Stimulated activated CD4-positive, alpha-beta T cell treated with anti-CD3 and anti-CD28 coated beads, Interleukin-1b, Interleukin-23, amount 100 ng/mL, for 1 hour (primary cell): ENCODE measurements at places on chromosomes 1 and 21.

DNA sequence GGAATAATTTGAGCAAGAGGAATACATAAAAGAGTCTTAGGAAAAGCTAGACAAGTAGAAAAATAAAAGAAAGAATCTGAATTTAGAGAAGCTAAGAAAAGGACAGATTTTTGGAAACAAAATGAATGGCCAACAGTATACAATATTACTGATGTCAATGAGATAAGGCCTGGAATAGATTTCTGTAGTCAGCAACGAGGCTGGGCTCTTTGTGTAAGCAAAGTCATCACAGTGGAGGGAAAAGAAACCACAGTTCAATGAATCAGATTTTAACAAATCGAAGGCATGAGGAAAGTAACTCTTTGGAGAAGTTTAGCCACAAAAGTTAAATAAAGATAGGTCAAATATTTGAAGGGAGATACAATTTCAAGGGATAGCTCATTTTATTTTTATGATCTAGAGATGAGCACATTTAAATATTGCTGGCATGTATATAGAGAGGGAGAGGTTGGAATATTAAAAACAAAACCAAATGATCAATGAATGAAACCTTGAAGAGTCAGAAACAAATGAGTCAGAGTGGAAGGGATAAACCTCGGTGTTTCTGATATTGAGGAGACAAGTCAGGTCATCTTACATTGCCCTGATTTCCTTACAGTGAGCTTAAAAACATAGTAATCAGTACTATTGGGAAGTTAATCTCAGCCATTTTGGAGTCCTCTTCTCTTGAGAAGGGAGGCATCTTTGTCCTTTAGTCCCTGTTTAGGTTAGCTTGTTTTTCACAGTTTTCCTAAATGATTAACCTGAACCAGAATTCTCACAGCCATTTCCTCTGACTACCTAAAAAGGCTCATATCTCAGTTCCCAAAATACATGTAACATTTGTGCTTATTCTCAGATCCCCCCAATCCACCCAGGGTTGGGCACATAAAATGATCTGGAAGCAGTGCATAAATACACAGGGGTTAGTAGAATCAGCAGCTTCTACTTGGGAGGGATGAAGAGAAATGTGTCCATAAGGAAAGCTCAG, 620.0 kb upstream of the B3GALT2 start:
- DNase-seq = no peak

DNA sequence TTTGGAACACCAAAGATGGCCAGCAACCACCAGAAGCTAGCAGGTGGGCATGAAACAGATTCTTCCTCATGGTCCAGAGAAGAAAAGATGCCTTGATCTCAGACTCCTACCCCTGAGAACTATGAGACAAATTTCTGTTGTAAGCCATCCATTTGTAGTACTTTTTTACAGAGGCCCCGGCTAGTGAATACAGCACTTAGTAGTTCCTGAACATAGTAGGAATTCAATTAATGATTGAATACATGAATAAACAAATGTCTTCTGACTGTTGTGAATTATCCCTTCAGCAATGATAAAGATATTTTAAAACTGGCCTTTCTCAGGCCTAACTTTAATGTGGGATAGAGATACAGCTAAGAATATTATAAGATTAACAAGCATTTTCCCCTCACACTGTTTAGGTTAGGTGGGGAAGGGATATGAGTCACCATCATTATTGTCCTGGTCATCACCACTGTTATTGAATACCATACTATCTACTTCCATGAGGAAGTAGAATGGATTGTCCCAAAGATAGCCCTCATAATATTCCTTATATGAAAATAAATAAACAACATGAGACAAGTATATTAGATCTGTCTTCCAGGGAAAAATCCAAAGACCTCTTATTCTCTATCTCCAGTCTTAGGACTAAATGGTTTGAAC, 51.4 kb downstream of the ADCY10 start:
- DNase-seq = no peak

- no peak for DNase-seq
These were observed 395.8 kb downstream of the PTPRU start for GRCh38 chr1:29631836-29632805.

GRCh38 chr21:41881051-41881450, 1.9 kb upstream of the PRDM15 start:
- no peak for DNase-seq

DNA sequence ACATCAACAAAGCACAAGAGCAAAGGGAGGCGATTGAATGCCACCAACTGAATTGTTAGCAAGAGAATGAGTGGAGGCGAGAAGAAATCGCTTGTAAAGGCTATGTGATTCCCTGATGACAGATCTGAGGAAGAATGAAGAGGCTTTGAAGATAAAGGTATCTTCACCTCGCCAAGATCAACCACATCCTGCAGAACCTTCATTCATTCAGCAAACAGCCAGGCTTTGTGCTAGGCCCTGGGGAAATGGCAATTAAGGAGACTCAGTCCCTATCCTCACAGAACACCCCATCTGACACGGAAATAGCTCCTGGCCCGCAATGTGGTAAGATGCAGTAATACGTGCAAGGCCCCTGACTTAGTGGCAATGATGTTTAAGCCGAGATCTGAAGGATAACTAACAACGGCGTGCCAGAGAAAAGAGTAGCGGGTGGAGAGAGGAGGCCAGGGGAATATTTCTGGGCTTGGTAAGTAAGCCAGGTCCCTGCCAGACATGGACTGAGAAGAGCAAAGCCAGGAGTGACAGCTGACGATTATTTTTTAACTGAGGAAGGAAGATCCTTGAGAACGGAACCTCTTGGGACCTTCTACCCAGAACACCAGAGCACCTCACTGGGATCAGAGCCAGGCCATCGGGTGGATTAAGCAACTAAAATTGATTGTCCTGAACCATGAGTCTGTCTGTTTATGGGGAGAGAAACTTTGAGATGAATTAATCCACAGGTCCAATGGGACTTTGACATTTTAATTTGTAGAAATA, 4.6 kb upstream of the VSIG8 start:
- no peak for DNase-seq

DNA sequence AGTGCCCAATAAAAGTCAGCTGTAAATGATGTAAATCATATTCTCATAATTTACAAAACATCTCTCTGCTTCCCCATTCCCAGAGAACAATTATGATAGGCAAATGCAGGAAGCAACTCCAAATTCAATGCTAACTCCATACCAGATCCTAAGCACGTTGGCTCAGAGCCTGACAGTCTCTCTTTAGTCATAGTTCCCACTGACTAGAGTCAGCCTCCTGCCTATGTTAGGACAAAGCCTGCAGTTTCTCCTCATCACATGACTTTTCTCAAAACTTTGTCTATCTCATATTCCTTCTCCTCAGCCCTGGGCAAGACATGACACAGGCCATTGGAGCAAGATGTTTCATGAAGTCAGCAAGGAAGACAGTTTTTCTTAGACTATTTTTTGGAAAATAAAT, 101.5 kb upstream of the COL24A1 start:
- no peak for DNase-seq

DNA sequence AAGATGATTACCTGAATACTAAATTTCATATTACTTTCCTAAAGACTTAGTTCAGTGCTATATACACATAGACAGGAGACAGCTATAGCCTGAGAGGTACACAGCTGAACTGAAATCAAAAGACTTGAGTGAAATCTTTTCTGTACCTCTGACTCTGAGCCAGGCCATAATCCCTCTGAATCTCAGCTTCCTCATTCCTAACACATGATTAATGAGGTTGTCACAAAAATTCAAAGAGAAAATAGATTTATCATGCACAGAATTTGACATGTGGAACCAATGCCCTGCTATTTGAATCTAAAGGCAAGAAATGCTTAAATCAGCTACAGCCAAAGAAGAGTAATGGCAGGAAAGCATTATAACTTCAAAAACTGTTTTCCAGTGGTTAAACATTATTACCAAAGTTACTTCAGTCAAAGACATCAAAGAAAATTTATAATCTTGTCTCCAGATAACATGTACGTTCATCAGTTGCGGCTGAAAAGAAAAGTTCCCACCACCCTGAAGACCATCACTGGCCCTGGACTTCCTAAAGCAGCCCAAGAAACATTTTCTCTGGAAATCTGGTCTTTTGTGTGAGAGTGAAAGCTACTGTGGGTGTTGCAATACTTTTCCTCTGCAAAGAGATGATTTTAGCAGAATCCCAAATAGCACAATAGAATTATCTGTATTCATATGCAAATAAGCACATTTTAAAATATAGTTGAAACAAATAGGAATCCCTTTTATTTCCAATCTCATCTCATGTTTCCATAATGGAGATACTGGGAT, 13.8 kb upstream of the ATP1A1 start:
- no peak for DNase-seq

DNA sequence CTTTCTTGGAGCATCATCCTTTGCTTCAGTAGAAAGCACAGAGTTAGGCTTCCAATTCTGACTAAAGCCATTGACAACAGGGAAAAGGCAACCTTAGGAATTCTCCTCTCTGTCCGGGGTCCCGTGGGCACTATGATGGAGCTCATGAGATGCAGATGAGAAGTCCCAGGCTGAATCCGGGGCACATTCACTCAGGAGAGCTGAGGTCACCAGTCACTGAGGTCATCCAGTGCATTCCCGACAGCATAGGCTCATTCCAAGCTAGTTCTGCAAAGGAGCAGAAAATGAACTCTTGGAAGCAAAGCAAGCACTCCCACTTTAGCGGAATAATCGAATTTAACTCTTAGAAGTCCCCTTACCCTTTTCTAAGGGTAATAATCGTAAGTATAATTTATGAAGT, 6.8 kb downstream of the CR1 start:
- no peak for DNase-seq

DNA sequence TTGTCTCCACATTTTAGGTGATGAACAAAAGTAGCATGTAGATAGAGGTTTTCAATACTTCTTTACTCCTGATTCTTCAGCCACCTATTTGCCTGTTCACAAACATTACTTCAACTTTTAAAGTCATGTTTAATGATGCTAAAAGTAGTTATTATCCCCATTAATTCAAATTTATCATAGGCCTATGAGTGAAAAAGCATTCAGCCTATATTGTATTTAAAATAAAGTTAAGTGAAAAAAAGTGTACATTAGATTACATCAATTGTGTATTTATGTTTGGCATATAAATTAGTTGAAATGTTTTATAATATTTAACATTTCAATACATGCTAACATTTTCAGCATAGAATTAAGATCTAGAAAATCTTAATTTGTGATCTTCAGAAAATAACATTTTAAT, 10.5 kb downstream of the CDKN2C start:
- no peak for DNase-seq

DNA sequence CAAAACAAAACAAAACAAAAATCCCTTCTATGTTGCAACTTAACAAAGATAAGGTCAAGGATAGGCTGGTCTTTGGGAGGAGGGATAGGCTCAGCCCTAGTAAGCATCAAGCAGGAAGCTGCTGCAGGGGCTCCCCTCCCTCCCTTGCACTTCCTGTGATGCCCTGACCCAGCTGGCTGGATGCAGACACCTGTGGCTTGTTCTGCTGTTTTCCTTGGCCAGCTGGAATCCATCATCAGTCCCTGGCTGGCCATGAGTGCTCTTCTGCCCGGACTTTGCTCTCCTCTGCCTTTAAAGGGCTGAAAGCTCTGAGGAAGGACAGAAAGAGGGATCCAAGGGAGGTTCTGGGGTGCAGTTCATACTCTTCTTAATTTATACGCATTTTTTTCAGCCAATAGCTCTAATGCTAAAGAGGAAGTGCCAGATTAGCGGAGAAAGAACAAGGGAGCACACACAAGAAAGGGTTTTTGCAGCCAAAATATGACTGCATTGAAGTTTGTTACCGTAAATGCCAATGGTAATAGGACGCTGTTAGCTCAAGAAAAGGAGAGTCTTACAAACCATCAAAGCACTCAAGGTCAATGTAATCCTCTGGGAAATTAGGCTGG, 19.9 kb upstream of the UBE2U start:
- no peak for DNase-seq

DNA sequence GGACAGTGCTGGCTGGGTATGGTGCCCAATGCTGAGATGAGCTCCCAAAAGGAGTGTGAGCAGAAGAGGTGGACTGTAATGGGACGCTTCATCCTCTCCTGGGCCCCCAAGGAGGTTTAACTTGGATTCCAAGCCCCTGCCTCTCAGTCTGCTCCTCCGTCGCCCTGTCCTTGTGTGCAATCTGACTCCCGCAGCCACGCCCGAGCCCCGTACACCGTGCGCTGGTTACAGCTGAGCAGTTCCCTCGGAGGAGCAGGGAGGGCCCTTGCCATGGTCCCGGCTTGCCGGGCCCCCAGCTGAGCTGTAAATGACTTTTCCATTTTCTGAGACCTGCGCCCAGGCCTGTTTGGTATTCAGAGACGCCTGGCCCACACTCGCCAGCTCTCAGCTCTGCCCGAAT, 53.7 kb downstream of the PAX7 start:
- DNase-seq = no peak

- no peak for DNase-seq
These were observed 301.1 kb downstream of the MATN1 start for GRCh38 chr1:30422251-30422650.

DNA sequence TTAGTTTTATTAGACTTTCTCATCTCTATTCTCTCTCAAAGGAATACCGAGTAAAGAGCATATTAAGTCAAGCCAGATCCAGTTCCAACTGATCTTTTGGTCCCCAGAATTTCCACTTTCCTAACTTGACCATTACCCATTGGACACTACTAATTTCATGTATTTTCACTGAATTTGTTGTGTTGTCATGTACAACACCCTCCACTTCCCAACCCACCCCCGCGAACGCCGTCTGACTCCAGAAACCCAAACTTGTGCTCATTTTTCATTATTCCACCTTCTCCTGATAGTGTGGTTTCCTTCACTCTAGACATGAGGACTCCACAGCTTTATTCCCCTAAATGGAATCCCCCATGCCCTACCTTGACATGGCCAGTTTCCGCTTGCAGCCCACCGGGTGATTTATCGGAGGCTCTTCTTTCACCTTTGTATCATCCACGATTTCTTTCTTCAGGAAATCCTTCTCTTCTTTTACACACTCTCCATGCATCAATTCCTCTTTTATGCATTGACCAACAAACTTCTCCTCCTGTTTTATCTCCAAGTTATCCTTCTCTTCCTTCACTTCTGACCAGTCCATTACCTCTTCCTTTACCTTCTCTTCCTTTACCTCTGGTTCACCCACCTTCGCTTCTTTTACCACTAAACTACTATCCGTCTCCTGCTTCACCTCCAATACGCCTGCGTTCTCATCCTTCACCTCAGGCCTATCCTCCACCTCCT, 805 bp downstream of the ZNHIT6 start:
- DNase-seq = no peak

DNA sequence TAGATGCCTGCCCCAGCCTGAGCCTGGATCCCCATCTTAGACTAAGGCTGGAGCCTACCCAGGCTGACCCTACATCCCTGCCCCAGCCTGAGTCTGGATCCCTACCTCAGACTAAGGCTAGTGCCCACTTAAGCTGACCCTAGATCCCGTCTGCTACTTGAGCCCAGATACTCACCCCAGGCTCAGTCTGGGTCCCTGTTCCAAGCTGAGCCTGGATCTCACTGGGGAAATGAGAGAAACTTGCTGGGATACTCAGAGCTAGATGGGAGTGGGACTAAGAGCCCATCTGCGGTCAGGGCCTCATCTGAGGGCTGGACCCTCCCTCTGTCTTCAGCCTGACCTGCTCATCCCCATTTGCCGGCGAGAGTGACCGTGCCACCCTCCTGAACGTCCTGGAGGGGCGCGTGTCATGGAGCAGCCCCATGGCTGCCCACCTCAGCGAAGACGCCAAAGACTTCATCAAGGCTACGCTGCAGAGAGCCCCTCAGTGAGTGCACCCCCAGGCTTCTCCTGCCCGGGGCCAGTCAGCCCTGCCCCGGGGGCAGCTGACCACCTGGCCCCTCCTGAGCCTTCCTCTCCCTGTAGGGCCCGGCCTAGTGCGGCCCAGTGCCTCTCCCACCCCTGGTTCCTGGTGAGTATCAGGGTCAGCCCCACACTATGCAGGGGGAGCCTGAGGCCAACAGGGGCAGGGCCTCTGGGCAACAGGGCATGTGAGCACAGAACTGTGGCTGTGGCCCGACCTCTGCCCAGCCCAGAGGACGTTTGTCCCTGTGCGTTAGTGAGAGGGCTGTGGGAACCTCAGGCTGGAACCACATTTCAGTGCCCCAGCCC, 36.8 kb downstream of the TRIM11 start:
- DNase-seq = no peak
